Caudate nucleus (tissue), 63 donors: ENCODE measurements at places on chromosomes 5 and 9.
A peak's percentile ranks its signal among the peaks of the same experiment; 100 is the strongest.

DNA sequence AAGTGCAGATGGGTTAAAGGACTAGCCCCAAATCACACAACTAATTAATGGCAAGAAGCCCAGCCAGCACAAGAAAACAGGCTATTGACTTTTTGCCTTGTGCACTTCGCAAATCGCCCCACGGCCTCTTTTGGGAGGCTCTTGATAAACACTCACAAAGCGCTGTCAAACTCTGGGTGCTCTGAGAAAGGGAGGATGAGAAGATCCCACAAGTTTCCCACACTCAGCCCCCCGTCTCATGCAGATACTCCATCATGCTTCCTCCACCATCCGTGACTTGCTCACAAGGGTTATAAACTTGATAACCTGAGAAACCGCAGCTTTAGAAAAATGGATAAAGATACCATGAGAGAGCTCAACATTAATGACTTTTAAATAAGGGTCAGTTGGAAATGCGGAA lies 219.7 kb downstream of the EBF1 start:
- DNase-seq = no peak

GRCh38 chr9:87792831-87793288 lies 66.9 kb downstream of the CTSL start:
- no peak for DNase-seq

DNA sequence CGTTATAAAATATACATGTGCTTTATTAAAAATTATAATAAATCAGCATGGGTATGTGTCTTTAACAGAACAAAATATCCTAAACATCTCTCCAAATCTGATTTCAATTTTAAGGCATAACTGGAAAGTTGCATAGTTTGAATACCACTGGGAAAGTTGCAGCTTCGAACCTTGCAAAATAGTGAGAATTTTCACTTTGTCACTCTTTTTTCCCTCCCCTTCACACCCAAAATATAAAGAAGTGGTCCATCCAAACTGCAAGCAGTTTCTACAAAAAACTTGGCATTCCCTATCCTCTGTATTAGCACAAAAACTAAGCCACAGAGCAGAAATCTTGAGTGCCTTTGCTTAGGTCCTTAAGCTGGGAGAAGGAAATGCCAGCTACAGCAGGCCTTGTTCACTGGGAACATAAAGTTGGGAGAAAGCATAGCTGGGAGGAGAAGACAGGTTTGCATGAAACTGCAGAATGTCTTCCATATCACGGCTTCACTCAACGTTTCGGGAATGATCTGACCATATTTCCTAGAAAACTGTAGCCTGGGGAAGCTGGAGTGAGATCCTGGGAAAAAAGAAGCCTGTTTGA lies 400.3 kb downstream of the EBF1 start:
- no peak for DNase-seq

GRCh38 chr5:111129938-111130337 lies 37.8 kb downstream of the WDR36 start:
- no peak for DNase-seq

GRCh38 chr5:141843156-141843927 lies 34.9 kb downstream of the PCDH1 start:
- no peak for DNase-seq

- no peak for DNase-seq
Observed at GRCh38 chr9:114522286-114522685, 17.0 kb upstream of the WHRN start.

DNA sequence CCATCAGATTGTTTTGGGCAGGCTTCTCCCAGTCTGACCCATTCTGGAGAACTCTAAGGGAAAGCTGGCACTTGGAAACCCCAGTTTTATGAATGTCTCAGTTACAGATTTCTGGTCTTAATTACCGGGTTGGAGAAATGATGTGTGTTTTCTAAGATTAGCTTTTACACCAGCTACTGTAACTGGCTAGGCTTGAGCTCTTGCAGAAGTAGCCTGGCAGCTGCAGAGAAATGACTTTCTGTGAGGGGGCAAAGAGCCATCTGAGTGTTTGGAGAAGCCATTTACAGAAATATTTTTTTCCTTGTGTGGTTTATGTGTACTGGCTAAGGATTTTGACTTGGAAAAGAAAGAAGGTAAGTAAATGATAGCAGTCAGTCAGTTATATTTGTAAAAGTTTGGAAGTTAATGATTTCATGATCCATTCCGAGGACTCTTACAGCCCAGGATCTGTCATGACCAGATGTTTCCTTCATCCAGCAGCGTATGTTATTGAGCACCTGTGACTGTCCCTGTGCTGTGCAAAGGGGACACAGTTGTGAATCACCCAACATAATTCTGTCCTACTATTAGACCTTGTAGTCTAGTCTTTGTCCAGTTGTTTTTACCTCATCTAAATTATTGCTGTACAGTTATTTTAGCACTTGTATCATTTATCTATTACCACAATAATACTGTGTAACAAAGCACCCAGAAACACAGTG lies 53.7 kb upstream of the GDNF start:
- DNase-seq = no peak

- DNase-seq = peak; percentile 66
Observed at GRCh38 chr5:172833686-172834414, at the start of gene ERGIC1. ERGIC1 (plus strand) TSS chr5:172834251; CDS start chr5:172834414, 163 bp downstream.

DNA sequence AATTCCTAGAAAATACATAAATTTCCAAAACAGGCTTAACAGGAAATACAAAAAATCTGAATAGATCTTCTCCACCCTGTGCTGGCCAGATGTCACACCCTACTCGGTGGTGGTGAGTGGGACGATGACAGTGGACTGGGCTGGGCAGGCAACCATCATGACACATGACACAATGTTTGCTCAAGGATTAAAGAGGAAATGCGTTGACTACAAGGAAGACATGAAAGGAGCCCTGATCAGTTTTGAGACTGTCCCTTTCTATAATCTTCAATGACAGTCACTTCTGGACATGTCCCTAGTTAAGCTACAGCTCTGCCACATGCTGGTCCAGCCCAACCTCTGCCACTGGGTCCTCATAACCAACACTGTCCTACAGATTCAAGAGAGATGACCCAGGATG lies 99.8 kb downstream of the ZDHHC21 start:
- no peak for DNase-seq

DNA sequence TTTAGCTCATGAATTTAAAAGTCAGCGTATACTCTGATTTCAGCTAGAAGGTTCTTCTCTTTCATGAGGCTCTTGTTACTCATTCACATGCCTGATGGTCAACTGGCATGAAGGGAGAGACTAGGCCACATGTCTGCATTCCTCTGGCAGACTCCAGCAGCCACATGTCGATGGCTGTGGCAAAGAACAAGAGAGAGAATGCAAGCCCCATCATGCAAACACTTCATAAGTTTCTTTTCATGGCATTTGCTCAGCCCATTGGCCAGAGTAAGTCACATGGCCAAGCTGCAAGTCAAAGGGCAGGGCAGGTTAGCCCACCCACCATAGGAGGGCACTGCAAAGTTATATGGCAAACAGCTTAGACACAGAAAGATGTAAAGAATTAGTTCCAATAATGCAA lies 5.4 kb downstream of the KCNV2 start:
- no peak for DNase-seq

DNA sequence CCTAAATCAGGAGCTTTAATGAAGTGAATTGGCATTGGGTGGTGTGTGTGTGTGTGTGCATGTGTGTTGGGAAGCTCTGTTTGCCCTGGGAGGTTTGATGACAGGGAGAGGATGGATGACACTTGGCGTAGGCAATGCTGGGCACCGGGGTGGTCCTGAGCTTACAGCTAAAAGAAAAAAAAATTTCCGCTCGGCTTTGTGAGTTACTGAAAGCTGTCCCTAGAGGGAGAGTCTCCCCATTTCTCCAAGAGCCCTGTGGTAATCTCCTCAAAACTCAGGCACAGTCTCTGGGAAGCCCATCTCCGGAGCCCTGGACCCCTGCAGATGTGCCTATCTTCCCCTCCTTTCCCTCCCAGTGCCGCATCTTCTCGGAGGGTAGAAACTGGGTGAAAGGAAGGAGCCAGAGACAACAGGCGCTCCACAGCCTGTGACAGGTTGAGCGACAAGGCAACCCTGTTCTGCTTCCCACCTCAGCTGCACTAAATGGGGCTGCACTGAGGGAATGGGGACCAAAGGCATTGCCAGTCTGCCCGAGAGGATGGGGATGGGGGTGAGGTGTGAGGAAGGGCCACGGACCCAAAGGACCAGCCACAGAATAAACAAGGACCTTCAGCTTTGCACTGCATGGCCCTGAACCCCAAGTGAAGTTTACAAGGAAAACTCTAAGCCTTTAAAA lies 35.8 kb upstream of the TIFAB start:
- DNase-seq = no peak
